ENCODE measurements at places on chromosomes 7 and 10. TPM values are rescaled to one million over a fixed set of nuclear protein-coding genes. Genes with fewer than 3 reads are reported as not detected.

CCDC3 gene
- 0.45 TPM for total RNA-seq

AGFG2 gene
- 60.9 TPM for total RNA-seq

NAT16 gene
- not detected for total RNA-seq

SKIDA1 gene
- total RNA-seq, result 0.07 TPM

- H3K27me3 ChIP-seq, result peaks cover 30% of the 10 kb centered on the region
- H3K4me3 ChIP-seq, result no peak overlapping the region
- H3K27ac ChIP-seq, result no peak overlapping the region
- no peaks in the 10 kb centered on the region for H3K36me3 ChIP-seq
- H3K4me1 ChIP-seq, result peaks cover 6% of the 10 kb centered on the region
Observed at GRCh38 chr10:63866747-63867140, 345.5 kb downstream of the REEP3 start.

- H3K4me3 ChIP-seq, result no peak overlapping the region
- H3K36me3 ChIP-seq, result no peaks in the 10 kb centered on the region
- no peak for DNase-seq
- no peaks in the 10 kb centered on the region for H3K27me3 ChIP-seq
- H3K27ac ChIP-seq, result no peak overlapping the region
Observed at GRCh38 chr7:82605247-82605864, 161.8 kb upstream of the CACNA2D1 start.

DNA sequence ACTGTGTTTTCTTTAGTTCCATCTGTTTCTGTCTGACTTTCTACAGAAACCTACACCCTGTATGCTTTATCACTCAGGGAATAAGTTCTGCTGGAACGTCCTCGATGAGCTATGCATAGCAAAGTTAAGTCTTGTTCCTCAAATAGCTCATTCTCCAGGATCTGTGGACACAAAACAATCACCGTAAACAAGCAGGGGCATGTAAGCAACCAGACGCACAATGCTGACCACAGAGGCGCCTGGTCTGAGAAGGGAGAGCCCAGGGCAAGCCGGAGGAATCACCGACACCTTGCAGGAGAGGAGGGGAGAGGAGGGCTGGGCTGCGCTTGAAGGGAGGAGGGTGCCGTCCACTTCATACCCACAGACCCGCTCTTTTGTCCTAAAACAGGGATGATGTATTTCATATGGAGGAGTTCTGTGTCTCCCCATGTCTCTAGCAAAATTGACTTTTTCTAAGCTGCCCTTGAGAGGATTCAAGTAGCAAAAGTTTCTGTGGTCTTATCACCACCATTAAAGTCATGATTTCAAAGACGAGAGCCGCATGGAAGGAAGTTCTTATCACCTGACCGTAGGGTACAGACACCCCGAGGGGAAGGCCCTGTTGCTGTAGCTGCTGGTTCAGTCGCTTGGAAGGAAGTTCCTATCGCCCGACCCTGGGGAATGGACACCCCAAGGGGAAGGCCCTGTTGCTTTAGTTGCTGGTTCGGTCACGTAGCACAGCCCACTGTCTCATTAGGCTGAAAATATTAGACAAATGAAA is 14.3 kb downstream of the CALML3 start:
- peaks cover 2% of the 10 kb centered on the region for H3K36me3 ChIP-seq
- no peak overlapping the region for H3K4me3 ChIP-seq
- DNase-seq, result no peak
- no peak overlapping the region for H3K27ac ChIP-seq

DNA sequence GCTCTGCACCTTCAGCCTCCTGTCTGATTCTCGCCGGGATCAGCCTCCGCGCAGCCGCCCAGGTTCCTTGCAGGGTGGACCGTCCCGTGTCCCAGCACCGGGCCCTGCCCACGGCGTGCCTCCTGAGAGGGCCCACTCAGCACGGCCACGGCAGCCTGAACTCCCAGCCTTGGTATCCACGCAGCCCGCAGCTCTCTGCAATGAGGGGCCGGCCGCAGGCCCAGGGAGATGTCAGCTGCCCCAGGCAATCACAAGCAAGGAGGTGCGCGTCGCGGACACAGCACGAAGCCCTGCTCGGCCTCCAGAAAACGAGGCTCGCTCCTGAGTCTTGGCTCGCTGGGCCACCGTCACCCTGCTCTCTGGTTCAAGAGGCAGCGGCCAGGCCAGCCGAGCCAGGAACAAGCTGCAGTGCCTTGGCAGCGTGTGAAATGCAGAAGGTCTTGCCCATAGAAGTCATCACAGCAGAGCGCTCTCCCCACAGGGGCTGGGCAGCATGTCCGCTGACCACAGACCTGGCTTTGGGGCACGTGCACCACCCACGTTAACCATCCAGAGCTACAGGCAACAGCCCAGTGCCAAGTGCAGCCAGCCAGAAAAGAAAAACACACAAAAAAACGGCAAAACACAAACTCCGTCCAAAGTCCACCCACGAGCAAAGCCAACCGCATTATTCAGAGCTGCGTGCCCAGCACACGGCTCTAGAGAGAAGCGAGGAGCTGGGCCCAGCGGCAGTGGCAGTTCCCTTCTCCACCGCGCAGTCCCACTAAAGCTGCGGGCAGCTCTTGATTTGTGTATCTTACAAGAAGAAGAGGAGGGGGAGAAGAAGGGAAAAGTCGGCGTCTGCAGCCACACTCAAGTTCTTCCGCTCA is 13.9 kb downstream of the GPER1 start:
- no peaks in the 10 kb centered on the region for H3K27me3 ChIP-seq
- peaks cover 6% of the 10 kb centered on the region for H3K36me3 ChIP-seq
- no peak overlapping the region for H3K4me3 ChIP-seq
- H3K4me1 ChIP-seq, result peaks cover 16% of the 10 kb centered on the region
- no peak overlapping the region for H3K27ac ChIP-seq
- DNase-seq, result no peak

GRCh38 chr10:47288916-47289495 is 11.0 kb upstream of the GDF10 start:
- no peak overlapping the region for H3K27ac ChIP-seq
- H3K4me1 ChIP-seq, result peaks cover 22% of the 10 kb centered on the region
- H3K36me3 ChIP-seq, result no peaks in the 10 kb centered on the region

DNA sequence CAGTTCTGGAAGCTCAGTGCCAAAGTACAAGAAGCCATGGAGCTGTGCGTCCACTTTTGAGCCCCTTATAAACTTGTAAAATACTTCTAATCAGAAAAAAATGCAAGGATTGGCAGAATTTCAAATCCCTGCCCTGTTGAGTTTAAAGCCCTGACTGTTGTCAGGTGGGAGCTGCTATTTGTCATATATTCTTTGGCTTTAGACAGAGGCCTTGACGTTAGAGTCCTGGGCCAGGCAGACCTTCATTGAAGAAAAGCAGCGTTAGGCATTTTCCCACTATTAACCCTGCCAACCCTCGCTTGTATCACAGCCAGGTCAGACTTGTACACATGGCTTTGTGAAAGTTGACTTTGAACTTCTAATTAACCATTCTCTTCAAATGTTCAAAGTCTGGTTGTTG is 155.4 kb downstream of the TWIST1 start:
- H3K4me1 ChIP-seq, result no peaks in the 10 kb centered on the region
- no peaks in the 10 kb centered on the region for H3K27me3 ChIP-seq
- H3K36me3 ChIP-seq, result no peaks in the 10 kb centered on the region
- no peak overlapping the region for H3K4me3 ChIP-seq

DNA sequence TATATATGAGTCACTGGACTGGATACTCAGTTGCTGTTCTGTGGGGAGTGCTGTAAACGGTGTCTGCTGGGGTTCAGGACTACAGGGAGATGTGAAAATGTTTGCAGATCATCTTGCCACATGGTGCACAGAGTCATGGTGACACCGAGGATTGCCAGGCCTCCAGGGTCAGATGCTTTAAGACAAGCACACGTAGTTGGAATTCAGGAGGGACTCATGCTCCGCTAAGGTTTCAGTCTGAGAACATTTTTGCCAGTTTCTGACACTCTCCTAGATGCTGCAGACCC is 211.3 kb downstream of the CXCL12 start:
- H3K4me1 ChIP-seq, result no peaks in the 10 kb centered on the region
- H3K27ac ChIP-seq, result no peak overlapping the region
- DNase-seq, result no peak
- H3K27me3 ChIP-seq, result no peaks in the 10 kb centered on the region
- no peaks in the 10 kb centered on the region for H3K36me3 ChIP-seq
